ENCODE measurements at places on chromosomes 13 and 19.
A peak's percentile ranks its signal among the peaks of the same experiment; 100 is the strongest.

DNA sequence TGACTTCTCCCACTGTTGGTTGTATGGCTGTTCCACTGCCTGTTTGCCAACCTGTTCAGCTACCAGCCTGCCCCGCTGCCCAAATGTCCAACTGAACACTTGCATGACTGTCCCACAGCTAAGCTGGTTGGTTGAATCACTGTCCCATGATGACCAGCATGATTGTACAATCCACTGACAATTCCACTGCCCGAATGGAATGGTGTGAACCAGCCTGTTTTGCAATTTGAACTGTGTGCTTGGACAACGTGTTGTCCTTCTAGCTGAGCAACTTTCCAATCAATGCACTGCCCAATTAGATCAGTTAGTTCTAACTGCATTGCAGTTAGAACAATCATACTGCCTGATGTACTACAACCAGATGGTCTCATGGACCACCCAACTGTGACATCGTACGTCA is 8.7 kb downstream of the ADAMTS10 start:
- DNase-seq: no peak

- DNase-seq: no peak
Observed at GRCh38 chr13:22428188-22428828, 752.5 kb upstream of the SGCG start.

- DNase-seq: no peak
Observed at GRCh38 chr13:45961468-45961867, 91.1 kb downstream of the ZC3H13 start.

- DNase-seq: no peak
Observed at GRCh38 chr19:54871696-54872095, 2.3 kb upstream of the FCAR start.

GRCh38 chr13:73703606-73704005 is 430.6 kb downstream of the KLF12 start:
- DNase-seq: no peak

DNA sequence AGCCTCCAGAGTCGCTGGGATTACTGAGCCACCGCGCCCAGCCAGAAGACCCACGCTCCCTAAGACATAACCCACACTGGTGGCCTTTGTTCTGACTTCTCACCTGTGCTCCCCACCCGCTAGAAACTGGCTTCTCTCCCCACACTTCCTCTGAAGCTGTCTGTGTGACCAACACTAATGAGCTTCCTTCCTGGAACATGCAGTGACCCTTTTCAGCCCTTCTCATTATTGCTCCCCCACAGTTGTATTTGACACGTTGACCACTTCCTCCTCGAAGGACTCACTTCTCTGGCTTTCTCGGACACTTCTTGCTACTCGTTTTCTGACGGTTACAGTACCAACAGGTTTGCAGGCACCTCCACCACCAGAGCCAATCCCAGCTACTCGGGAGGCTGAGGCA is 10.9 kb downstream of the NCR1 start:
- no peak for DNase-seq

GRCh38 chr19:12946092-12946721 is 545 bp downstream of the RAD23A start:
- DNase-seq: peak; percentile 29

- DNase-seq: no peak
Observed at GRCh38 chr13:70107125-70107497, 515 bp upstream of the ATXN8OS start.

GRCh38 chr19:19743176-19743575 is 10.3 kb upstream of the ZNF14 start:
- DNase-seq: no peak

DNA sequence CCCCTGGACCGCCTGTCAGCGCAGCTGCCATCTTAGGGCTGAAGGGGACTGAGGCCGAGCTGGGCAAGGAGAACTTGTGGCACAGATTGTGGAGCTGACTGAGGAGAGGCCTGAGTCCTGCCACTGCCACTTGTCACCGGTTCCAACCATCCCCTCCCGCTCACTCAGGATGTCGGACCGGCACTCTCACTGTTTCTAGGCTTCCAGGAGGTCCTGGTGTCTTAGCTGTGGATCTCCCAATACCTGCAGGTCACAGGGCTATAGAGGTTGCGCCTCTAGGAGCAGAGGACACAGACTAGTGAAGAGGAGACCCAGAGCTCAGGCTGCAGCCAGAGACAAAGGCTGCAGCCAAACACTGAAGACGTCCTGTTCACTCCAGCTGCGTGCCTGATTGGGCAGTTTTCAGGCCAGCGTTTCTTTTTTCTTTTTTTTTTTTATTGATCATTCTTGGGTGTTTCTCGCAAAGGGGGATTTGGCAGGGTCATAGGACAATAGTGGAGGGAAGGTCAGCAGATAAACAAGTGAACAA is 15.3 kb upstream of the ZNF486 start:
- DNase-seq: no peak
